Uterus (tissue), 4 donors: ENCODE measurements at places on chromosomes 7 and 10. TPM values are rescaled to one million over a fixed set of nuclear protein-coding genes. Genes with fewer than 3 reads are reported as not detected.

DNA sequence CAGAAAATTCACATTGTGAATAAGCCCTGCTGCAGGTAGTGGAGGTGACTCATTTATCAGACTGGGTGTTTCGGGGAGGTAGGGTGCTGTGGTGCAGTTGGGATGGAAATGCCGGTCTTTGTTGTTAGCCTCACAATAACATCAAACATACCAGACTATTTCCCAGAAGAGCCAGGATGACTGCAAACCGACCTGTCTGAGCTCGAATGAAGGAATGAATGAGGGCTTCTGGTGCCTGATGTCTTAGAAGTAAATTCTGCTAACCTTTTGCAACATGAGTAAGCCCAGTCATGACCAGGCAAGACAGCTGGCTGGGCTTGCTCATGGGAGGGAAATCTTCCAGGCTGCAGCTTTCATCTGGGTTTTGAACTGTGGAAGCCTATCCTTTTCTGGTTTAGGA, 2.4 kb upstream of the VDAC2 start:
- DNase-seq, result no peak

- no peak for DNase-seq
These were observed 495.2 kb upstream of the LRRN3 start for GRCh38 chr7:110595694-110596093.

GRCh38 chr10:122290334-122290733, 19.2 kb downstream of the BTBD16 start:
- no peak for DNase-seq

DNA sequence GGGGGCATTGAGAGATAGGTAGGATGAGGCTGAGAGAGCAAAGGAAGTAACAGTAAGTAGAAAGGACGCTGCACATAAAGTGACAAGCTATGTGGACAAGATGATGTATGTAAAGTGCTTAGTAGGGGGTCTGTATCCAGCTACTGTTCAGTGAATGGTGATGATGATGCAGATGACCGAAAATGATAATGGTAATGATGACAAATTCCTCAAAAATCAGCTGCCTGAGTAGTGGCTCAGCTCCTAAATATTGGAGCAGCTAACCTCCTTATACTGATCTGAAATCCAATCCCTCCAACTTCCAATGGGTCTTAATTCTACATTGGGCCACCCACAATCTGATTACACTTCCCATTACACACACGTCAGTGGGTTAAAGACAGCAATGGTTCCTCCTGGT, 27.1 kb upstream of the KCNMA1 start:
- DNase-seq, result no peak

DNA sequence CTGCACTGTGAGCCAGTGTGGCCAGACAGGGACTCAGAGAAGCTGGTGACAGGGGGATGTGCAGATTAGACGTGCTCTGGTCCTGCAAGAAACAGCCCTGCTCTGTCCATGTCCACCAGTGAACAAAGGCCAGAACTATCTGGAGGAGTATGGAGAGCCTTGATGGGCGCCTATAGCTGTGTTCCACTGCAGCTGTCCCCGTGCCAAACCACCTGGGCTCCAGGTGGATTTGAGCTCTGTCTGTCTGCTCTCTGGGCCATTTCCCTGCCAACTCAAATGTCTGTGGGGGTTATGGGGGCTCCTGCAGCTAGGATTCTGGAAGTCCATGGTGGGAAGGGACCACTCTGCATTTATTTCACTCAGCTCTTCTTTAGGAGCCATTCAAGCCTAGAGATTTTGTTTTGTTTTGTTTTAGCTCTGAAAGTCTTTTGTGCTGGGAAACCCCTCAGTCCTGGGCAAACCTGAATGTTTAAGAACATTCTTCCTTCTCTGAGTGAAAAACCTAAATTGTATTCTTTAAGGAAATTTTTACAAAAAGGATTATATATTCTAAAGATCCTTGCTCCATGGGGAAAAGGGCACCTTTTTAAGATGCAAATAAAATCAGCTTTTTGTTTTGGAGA, 1039.5 kb upstream of the SORCS1 start:
- DNase-seq, result no peak

DNA sequence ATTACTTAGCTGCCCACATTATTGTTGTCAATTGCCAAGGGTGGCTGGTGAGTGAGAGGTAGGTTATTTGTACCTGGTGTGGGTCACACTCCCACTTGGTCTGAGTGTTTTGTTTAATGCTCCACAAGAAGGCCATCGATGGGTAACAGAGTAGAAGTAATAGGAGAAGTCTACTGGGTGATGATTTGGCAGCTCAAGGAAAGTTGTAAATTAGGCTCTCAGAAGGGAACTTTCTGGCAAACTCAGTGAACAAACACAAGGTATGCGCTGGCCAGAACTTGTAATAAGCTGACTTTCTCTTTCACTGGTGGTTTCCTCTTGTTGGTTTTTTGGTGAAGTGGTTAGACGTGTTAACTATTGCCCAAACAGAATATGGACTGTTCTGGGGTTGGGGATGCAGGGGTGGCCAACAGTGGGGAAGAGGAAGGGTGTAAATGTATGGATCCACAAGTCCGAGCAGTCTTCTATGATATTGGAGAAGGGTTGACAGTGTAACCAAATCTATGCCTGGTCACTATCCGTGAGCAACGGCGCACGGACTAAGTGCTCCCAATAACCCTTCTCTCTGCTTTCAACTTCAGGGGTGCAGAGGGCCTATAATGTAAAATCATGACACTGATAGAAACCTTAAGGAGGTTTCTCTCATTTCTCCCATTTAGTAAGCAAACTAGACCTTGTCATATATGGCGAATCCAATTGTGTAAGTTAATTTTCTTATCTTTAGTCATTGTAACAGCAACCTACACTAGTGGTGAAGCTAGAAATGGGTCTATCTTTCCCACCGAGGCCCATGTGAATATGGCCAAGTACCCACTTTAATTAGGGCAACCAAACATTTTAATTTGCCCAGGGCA, 212.8 kb downstream of the PTEN start:
- no peak for DNase-seq

- DNase-seq, result no peak
These were observed 3.5 kb downstream of the STK31 start for GRCh38 chr7:23713285-23714149.

- peak; percentile 33 for DNase-seq
These were observed 17.1 kb downstream of the ARHGAP21 start for GRCh38 chr10:24706479-24707118.

DNA sequence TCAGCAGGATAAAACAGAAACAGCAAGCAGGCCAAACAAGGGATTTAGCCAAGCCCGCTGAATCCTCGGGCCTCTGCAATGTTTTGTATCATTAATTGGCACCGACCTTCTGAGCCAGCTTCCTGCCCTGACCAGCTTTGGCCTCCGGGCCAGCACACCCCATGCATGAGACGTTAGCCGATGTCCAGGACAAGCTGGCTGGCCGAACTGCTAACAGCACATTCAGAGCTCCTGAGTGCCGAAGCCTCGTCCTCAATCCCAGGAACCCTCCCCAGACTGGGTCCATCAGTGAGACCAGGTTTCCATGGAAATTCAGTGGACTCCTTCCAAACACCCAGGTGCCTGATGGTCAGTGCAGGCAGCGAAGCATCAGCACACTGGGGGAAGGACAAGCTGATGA, 134.3 kb upstream of the PFKP start:
- DNase-seq, result no peak

- no peak for DNase-seq
These were observed 36.5 kb downstream of the DPCD start for GRCh38 chr10:101624526-101625102.

DNA sequence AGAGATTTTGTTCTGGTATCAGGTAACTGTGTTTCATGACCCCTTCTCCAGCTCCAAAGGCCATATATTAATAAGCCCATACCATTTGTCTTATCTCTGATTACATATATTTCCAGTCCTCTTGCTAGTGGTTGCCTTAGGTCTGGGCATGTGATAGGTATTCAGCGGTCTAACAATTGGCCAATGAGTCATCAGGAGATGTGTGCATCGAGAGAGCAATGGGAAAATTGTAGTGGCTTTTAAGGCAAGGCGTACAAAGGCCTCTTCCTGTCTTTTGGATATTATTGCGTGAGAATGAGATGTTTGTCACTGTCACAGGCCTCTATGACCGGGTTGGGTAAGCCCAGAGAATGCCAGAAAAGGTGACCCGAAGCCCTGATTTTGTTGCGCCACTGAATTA, 38.6 kb upstream of the SFRP5 start:
- no peak for DNase-seq

DNA sequence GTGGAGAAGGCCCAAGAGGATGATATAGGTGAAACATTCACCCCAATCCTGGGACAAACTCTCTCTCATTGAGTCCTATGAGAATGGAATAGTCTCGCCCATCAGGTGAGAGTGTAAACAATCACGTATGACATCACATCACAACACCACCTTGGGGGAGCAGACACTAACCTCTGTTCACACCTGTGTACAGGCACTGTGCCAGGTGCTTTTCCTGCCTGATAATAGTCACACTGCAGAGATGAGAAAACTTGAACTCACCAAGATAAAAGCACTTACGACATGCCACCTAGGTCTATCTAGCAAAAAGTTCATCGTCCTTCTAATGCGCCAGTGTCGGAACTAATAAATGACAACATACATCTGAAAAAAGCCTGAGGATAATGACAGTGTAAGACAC, 187.8 kb downstream of the FAM107B start:
- no peak for DNase-seq

GRCh38 chr10:132615341-132616169, 78.0 kb downstream of the INPP5A start:
- peak; percentile 14 for DNase-seq

DNA sequence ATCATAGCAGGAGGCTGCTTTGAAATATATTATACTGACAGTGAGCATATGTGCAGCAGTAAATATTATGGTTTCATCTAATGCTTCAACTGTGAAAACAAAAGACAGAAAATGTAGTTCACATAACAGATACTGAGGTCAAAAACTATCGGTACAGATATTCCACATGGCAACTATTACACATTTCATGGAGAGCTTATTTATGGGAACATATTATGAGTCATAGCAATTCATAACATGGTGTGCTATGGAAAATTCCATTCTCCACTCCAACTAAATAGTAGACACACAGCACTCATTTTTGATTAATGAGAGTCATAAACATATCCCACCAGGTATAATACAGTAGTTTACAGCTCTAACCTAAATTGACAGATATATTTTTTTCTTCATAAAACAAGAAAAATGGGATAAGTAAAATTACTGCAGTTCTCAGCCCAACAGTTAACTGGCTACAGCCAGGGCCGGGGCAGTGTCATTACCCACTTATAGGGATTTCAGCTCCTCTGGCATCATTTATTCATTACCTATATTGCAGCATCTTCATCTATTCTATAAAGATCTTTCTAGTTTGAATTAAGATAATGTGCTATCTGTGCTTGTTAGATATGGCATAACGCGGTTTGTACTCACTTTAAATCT, 475.6 kb upstream of the KLF6 start:
- no peak for DNase-seq

- DNase-seq, result no peak
These were observed 1.7 kb downstream of the TUBGCP2 start for GRCh38 chr10:133306941-133307379.

DNA sequence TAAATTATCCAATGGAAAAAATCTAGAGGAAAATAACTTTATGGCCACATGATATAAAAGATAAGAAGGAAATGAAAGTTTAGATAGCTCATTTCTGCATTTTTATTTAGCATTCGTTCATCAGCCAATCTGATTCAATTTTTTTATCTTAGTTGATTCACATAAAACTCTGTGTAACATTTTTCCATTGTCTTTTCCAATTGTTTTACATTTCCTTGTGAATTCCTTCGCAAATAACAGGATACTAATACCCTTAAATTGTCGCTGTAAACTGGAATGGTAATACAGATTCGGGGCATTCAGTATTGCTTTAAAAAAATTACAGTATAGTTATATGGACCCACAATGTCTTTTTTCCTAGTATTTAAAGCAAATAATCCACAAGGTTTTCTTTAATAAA, 136.4 kb downstream of the CUBN start:
- no peak for DNase-seq

DNA sequence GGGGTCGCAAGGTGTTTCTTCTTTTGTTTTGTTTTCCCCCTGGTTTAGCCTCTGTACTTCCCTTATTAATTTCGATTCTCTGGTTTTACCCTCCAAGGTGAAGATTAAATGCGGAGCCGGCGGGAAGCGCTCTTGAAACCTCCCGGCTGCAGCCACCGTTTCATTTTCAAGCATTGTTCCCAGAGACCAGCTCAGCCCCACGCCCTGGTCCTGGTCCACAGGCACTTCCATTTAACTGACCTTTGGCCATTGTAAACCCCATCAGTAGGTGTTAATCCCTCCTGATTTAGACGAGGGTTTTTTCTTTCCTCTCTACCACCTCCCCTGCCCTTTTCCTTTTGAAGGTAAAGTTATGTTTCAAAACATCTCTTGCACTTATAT, 39.2 kb upstream of the ENO4 start:
- DNase-seq, result no peak

- no peak for DNase-seq
These were observed 250.2 kb downstream of the DPP6 start for GRCh38 chr7:154302380-154302779.

- DNase-seq, result no peak
These were observed 230.8 kb downstream of the CXCL12 start for GRCh38 chr10:44153918-44154670.

- no peak for DNase-seq
These were observed 38.0 kb downstream of the ZNF777 start for GRCh38 chr7:149422914-149423301.

GRCh38 chr7:17934612-17935240, 5.6 kb downstream of the SNX13 start:
- no peak for DNase-seq

GRCh38 chr10:127576740-127577161, 27.6 kb downstream of the NPS start:
- DNase-seq, result no peak

GRCh38 chr10:37734971-37735370, 122.4 kb downstream of the ZNF248 start:
- no peak for DNase-seq

- peak; percentile 60 for DNase-seq
These were observed 48.7 kb downstream of the GPR141 start for GRCh38 chr7:37732253-37732652.

DNA sequence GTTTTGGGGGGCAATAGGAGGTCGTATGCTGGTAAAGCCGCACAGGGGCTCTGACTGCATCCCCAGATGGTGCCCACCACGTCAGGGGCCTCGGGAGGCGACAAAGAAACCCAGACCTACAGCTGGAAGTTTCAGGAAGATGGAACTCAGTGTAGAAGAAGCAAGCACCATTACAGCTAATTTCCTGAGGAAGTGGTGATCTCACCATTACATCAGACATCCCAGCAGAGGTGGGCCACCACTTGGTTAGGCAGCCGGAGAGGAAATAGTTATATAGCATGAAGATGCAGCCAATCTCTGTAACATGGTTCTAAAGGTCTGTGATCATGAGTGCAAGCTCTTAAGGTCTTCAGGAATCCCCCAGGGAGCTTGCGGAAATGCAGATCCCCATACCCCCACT, 127.3 kb upstream of the PCBD1 start:
- DNase-seq, result no peak

- no peak for DNase-seq
These were observed 6.2 kb upstream of the CHST15 start for GRCh38 chr10:124099604-124100003.

The HMX2 gene
- total RNA-seq, result not detected

The PODXL gene
- 33.7 TPM for total RNA-seq

The C7orf33 gene
- not detected for total RNA-seq

The HYAL4 gene
- not detected for total RNA-seq

The NKX2-3 gene
- total RNA-seq, result not detected

The LRIT1 gene
- not detected for total RNA-seq

The HGF gene
- 16.6 TPM for total RNA-seq
